ENCODE measurements at places on chromosomes 6 and 20.

- peaks cover 15% of the 10 kb centered on the region for H3K27me3 ChIP-seq
- no peak overlapping the region for H3K27ac ChIP-seq
- no peak for DNase-seq
- no peaks in the 10 kb centered on the region for H3K36me3 ChIP-seq
These were observed 59.5 kb downstream of the VEGFA start for GRCh38 chr6:43829470-43829869.

- no peaks in the 10 kb centered on the region for H3K36me3 ChIP-seq
- peak; percentile 15 for DNase-seq
- no peaks in the 10 kb centered on the region for H3K4me1 ChIP-seq
- H3K27ac ChIP-seq, result no peak overlapping the region
These were observed 35.9 kb downstream of the ID4 start for GRCh38 chr6:19873031-19873430.

- no peaks in the 10 kb centered on the region for H3K4me1 ChIP-seq
- H3K4me3 ChIP-seq, result no peak overlapping the region
- no peak for DNase-seq
- no peak overlapping the region for H3K27ac ChIP-seq
- H3K36me3 ChIP-seq, result no peaks in the 10 kb centered on the region
These were observed 483.0 kb upstream of the ID4 start for GRCh38 chr6:19354181-19354580.

GRCh38 chr20:18780385-18781130, 33.0 kb upstream of the SCP2D1 start:
- no peak overlapping the region for H3K4me3 ChIP-seq
- H3K27me3 ChIP-seq, result no peaks in the 10 kb centered on the region
- H3K36me3 ChIP-seq, result no peaks in the 10 kb centered on the region
- no peak for DNase-seq
- no peak overlapping the region for H3K27ac ChIP-seq
- H3K4me1 ChIP-seq, result no peaks in the 10 kb centered on the region

DNA sequence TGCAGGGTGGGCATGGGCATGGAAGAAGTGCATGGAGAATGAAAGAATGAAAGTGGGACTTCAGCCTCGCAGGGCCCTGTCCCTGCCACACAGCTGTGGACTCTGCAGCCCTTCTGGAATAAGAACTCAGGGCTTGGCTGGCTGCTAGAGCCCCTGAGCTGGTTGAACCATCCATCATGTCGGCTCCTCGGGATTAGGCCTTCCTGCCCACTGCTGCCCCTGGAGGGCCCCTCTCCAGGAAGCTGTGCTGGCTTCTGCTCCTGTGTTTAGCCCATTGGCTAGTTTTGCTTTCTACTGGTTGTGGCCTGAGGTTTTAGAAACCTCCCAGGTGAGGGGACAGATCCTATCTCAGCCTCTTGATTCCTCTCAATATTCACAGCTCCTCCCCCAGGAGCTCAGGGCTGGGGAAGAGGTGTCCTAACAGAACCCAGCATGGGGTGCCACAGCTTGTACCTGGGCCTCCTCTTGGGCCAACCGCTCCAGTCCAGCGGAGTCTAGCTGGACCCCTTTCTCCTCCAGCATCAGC, 7.9 kb downstream of the AARS2 start:
- DNase-seq, result no peak
- peaks cover 2% of the 10 kb centered on the region for H3K4me1 ChIP-seq
- peaks cover 93% of the 10 kb centered on the region for H3K36me3 ChIP-seq
- H3K4me3 ChIP-seq, result no peak overlapping the region
- peak overlapping the region; percentile 62 for H3K27ac ChIP-seq

DNA sequence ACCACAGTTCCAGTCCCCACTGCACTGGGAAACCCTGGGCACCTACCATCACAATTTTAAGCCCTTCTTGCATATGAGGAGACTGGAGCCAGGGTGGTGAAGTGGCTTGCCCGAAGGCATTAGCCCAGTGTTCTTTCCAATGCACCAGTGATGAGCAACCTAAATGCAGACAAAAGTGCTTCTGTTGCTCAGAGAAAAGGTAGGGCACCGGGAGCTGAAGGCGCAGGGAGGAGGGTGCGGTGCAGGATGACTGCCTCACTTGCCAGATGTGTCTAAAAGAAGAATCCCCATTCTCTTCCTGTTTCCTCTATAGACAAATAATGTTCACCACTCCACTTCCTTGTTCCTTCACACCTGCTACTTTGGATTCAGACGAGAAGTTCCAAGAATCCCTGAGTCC, 86.5 kb downstream of the QRSL1 start:
- no peaks in the 10 kb centered on the region for H3K4me1 ChIP-seq
- H3K27ac ChIP-seq, result no peak overlapping the region
- H3K36me3 ChIP-seq, result no peaks in the 10 kb centered on the region

- no peaks in the 10 kb centered on the region for H3K4me1 ChIP-seq
- DNase-seq, result no peak
- H3K27me3 ChIP-seq, result no peaks in the 10 kb centered on the region
- no peaks in the 10 kb centered on the region for H3K36me3 ChIP-seq
These were observed 33.5 kb downstream of the SMAP1 start for GRCh38 chr6:70700922-70701876.

- no peaks in the 10 kb centered on the region for H3K4me1 ChIP-seq
- DNase-seq, result no peak
- H3K27me3 ChIP-seq, result no peaks in the 10 kb centered on the region
- no peak overlapping the region for H3K4me3 ChIP-seq
- no peak overlapping the region for H3K27ac ChIP-seq
These were observed 1099.6 kb upstream of the GJE1 start for GRCh38 chr6:141033101-141033500.
